ENCODE measurements at places on chromosomes 1 and 21.

DNA sequence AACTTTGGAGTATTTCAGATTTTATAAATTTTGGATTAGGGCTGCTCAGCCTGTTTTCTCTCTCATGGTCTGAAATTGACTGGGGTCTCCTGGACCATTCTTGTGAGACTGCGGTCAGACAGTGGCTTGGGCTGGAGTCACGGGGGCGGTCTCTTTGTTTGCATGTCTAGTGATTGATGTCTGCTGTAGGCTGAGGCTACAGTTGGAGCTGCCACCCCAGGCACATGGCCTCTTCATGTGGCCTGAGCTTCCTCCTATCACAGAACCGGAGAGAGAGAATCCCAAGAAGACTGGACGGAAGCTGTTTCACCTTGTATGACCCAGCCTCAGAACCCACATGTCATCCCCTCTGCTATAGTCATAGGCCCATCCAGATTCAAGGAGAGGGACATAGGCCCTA lies 96.1 kb downstream of the NID1 start:
- no peak for DNase-seq

DNA sequence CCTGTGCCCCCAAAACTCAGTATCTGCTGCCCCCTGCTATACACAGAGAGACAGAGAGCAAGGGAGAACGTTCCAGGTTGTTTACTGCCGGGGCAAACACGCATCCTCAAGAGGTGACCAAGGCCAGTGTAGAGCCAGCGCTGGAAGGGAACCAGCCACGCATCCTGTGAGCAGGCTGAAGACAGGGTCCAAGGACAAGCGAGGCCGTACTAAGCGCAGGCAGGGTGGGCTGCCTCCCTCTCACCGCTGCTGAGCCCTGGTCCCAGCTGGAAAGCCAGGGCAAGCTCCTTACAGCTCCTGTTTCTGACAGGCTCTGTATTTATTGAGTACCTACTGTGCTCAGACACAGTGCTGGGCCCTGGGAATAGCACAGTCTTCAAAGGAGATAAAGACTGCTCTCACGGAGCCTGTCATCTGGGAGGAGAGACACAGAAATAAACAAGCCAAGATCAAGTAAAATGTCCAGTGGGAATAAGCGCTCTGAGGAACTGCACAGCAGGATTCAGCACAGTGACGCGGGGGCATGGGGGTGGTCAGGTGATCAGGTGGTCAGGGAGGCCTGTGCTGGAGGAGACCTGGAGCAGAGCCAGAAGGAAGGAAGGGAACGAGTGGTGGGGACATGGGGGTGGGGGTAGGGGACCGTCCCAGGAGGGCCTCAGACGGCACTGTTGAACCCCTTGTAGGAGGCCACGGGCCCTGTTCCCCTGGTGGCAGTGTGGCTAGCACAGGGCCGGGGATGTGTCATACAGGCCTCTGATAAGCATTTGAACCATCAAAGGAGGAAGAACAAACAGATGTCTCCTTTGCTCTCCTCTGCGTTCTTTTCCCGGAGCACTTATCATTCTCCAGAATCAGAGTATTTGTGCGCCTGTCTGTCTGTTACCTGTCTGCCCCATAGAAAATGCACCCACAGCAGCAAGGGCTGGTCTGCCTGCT lies 37.8 kb upstream of the EFHD2 start:
- DNase-seq: no peak

DNA sequence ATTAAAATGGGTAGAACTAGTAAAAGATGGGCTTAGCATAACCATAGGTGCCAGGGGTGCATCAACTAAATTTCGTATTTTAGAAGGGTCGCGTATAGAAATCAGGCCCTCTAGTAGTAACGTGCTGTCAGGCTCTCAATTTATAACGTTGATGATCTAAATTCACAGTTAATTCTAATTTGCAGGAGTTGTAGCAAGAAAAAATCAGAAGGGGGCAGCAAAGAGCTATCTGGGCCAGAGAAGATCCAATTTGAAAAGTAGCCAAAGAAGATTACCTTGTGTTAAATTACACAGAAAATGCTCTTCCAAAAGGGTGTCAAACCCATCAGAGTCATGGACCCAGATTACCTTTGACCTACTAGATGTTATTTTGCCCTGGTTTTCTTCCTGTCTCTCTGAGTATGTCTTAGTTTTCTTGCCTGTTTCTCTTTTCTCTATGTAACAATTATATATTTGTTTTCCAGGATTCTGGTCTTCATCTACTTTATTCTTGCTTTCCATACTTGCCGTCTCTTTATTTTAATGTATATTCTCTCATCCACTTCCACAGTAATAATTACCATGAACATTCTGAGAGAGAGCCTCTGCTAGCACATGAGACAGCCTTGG lies 1030.9 kb downstream of the AMY1C start:
- no peak for DNase-seq

GRCh38 chr1:180521474-180522212 lies 19.3 kb upstream of the ACBD6 start:
- DNase-seq: no peak

DNA sequence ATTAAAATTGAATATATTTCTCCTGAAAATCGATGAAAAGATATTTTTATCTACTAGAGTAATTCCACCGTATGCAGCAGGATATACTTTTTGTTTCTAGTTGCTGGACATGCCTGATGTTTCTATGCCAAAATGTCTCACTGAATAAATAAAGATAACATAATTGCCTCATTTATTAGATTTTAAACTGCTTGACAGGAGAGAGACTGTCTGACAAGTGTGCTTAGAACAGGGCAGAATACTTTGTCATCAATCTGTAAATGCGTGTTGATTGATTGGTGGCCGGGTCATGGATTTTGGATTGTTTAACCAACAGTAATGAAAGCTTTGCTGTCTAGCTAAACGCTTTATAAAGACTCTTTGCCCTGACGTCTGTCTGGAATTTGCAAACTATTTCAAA lies 339.0 kb downstream of the CHRM3 start:
- no peak for DNase-seq

DNA sequence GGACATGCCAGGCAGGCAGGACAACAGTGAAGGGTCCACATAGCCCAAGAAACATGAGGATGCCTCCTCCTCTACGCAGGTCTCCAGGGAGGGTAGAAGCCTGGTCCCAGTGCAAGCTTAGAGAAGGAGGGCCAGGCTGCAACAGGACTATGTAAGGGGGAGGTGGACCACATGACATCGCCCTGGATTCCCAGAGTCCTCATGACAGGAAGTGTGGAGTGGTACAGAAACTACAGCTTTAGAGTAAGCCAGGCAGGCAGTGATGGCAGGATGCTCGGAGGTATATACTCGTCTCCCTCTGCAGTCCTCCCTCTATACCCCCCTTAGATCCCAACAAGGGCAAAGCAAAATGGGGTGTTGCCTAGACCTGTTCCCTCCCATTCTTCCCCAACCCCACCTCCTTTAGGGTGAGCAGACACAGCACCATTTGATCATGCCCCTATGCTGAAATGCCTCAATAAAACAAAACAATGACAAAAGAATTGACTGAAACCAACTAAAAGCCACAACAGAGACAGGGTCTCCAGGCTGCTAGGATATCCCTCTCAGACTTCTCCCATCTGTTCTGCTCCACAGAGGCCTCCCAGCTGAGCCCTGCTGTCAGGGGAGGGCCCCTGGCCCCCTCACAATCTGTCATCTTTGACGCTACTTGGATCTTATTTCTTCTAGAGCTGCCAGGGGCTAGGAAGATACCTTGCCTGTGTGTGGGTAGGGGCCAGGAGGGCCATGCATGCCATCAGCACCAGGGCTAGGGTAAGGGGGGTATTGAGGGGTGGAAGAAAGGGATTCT lies 13.1 kb downstream of the FAM78B start:
- DNase-seq: no peak

- DNase-seq: no peak
Observed at GRCh38 chr1:212070720-212071302, 35.3 kb downstream of the DTL start.

- no peak for DNase-seq
Observed at GRCh38 chr21:40177979-40178378, 310.7 kb downstream of the PCP4 start.

- no peak for DNase-seq
Observed at GRCh38 chr1:16451841-16452528, 11.5 kb downstream of the NECAP2 start.

DNA sequence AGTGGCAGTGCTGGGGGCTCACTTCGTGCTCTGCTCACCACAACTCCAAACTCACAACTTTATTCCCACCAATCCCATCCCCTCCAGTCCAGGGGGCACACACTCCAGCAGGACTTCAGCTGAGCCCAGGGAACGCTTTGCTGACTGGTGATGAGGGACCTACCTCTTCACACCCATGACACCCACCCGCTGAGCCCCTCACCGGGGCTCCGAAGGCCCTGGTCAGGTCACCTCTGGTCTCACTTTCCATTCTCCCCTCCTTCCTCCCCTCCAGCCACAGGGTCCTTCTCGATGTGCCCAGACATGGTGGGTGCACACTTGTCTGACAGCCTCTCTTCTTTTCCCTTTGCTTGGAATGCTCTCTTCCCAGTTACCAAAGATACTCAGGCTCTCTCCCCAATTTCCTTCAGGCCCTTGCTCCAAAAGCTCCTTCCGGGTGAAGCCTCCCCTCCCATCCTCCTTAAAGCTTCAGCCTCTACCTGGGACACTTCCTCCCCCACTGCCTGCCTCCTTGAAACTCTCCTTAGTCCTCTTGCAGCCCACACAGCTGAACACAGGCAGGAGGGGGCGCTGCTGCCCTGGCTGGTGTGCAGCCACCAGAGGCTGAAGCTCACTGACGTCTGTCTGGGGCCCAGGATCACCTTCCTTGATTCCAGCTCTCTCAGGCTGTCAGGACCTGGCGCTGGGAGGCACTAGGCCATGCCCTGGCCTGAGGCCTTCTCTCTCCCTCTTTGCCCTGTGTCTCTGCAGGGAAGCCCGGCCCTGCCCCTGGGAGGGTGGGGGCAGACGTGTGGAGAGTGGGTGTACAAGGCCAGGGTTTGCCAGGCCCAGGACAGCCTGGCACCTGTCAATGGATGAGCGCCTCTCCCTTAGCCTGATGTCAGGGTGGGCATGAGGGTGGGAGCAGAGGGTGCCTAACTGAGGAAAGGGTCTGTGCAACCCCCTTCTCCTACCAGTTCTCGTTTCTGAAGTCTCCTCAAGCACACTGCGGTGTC lies 1.6 kb downstream of the KCNE1 start:
- no peak for DNase-seq

DNA sequence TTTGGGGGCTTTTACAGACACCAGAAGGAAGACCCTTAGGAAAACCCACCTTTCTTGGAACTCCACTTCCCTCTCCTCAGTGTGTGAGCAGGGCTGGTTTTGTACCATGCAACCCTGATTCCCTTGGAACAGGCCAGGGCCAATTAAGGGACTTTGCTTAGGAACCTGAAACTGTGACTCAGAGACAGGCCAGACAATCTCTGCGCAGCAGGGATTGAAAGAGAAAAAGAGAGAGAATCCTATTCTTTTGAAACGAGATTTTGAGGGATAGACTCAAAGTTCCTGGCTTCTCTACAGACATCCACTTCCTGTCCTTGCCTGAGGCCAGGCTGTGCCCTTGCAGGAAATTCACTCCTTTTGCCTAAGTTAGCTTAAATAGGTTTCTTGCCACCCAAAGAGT lies 23.1 kb upstream of the C1orf198 start:
- DNase-seq: no peak

DNA sequence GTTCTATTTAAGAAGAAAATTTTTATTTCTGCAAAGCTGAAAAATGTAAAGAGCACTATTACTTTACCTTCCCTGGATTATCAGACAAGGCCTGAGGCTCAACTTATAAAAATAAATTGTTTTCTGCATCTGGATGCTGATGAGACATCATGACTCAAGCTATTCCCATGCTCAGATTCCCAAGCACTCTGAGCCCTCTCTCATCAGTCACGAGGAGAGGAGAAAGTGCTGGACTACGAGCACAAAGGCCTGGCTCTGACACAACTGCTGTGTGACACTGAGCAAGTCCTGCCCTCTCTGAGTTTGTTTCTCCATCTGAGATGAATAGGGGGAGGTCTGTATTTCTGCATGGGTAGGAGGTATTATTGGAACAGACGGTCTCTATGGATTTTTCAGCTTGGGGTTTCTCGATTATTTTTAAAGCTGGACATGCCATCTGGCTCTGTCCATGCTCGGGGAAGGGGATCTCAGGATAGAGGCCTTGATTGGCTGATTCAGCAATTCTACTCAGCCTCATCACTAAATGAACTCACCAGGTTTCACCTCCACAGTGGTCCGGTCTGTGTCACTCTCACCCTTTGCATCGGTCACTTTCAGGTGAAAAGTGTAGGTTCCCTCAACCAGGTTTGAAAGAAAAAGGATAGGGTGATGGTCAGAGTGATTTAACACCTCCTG lies 107.7 kb downstream of the KIAA0319L start:
- no peak for DNase-seq

- no peak for DNase-seq
Observed at GRCh38 chr1:246988316-246988715, 19.5 kb downstream of the ZNF695 start.

DNA sequence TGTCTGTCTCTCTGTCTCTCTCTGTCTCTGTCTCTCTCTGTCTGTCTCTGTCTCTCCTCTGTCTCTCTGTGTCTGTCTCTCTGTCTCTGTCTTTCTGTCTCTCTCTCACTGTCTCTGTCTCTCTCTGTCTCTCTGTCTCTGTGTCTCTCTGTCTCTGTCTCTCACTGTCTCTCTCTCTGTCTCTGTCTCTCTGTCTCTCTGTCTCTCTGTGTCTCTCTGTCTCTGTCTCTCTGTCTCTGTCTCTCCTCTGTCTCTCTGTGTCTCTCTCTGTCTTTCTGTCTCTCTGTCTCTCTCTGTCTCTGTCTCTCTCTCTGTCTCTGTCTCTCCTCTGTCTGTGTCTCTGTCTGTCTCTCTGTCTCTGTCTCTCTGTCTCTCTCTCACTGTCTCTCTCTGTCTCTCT lies 873 bp upstream of the COL6A1 start:
- no peak for DNase-seq

GRCh38 chr21:43702785-43703034 lies 16.2 kb upstream of the PDXK start:
- no peak for DNase-seq

GRCh38 chr1:161784968-161785367 lies 18.8 kb downstream of the ATF6 start:
- DNase-seq: no peak

DNA sequence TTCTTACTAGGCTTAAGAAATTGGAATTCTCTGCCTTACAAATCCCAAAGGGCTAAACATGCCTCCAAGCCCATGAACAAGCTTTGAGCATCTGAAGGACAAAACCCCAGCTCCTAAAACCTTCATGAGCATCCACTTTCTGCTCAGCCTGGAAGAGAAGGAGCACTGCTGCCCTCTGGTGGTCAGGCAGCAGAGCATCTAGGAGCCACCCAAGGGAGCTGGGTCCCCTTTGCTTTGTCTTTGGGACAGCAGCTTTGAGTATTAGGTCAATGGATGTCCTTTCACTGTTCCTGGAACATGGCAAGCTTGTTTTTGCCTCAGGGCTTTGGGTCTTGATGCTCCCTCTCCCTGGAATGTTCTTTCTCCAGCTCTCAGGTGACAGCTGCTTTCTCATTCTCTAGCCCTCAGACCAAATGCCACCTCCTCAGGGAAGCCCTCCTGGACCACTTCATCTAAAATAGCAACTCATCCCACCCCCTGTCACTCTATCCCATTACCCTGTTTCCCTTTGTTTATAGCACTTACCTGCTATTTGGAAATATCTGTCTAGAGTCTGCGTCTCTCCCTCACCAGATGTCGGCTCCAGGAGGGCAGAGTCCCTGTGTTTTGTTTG lies 25.7 kb downstream of the RAB7B start:
- DNase-seq: peak; percentile 35

- no peak for DNase-seq
Observed at GRCh38 chr1:82565546-82565945, 764.8 kb downstream of the ADGRL2 start.

GRCh38 chr1:155890251-155890650 lies 20.9 kb downstream of the RIT1 start:
- DNase-seq: no peak

GRCh38 chr1:12049616-12050015 lies 13.5 kb upstream of the TNFRSF8 start:
- no peak for DNase-seq

GRCh38 chr1:145906954-145907753 lies 2.7 kb downstream of the ITGA10 start:
- no peak for DNase-seq
